ENCODE measurements at places on chromosomes 11 and 22. TPM values are rescaled to one million over a fixed set of nuclear protein-coding genes. Genes with fewer than 3 reads are reported as not detected.

DNA sequence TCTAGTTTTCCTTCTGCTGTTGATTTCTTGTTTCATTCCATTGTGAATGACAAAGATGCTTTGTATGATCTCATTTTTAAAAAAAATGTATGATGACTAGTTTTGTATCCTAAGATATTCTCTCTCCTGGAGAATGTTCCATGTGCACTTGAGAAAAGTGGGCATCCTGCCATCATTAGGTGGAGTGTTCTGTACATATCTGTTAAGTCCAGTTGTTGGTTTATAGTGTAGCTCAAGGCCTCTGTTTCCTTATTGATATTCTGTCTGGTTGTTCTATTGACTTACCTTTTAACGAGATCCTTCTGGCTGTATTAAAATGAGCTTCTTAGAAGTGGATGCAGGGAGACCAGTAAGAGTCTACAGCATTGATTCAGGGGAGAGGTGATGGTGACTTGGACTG is 35.2 kb downstream of the SGSM1 start:
- no peak for DNase-seq

- DNase-seq = no peak
Measured at GRCh38 chr11:12329169-12329568, 48.2 kb upstream of the PARVA start.

DNA sequence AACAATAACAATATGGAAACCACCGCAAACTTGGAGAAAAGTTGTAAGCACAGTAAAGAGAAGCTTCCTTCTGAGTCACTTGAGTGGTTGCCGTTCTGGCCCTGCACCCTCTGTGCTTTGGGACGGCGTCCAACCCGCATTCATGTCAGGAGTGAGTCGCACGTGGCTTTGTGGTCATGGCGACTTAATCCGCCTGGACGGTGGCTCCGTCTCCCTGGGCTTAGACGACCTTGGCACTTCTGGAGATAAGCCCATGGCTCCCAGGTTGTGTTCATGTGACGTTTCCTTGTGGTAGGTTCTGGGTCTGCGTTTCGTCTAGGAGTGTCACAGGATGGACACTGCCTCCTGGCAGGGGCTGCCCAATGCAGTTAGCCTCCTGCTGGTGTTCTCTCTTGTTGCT is 40.5 kb downstream of the TPCN2 start:
- DNase-seq = peak; percentile 77

Gene NAT10
- 41.0 TPM for total RNA-seq

Data from LHCN-M2 (cell line).